ENCODE measurements at places on chromosomes 3 and 15.

DNA sequence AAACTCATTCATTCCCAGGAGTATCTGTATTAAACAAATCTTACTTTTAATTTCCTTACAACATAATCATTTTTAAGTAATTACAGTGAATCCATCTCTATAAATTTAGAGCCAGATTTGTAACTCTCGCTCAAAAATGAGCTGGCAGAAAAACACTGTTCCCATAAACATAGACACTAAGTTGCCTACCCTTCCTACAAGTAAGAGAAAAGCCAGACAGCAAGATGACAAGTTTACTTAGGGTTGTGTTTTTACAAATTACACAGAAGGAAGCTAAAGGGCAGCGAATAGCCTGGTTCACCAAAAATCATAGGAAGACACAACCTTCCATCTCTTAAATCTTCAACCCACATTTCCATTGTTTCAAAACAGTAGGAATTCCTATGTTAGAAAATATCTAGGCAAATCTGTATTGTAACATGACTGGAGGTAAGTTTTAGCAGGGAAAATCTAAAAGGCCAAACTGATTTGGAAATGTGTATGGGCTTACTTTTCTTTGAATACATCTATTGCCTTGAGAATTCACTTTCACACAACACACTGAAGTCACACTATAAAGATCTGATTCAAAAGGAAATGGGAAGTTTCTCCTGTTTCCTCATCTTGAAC is 21.7 kb downstream of the HERC1 start:
- no peak for DNase-seq

DNA sequence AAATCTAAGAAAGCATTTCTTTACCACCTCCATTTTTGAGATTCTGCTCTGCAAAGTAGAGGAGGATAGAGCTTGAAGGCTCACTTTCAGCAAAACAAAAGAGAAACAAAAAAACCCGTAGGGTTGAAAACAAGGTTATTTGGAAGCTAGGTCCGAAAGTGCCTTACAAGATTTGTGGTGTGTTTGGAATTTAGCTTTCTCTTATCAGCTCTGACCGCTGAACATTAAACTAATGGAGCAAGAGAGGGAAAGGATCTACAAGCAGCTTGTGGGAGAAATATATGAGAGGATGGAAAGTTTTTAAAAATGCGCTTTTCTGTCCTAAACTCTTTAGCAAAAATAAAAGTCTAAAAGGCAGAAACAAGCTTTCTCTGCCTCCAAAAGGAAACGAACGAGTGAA is 545.5 kb downstream of the NTRK3 start:
- DNase-seq, result no peak

DNA sequence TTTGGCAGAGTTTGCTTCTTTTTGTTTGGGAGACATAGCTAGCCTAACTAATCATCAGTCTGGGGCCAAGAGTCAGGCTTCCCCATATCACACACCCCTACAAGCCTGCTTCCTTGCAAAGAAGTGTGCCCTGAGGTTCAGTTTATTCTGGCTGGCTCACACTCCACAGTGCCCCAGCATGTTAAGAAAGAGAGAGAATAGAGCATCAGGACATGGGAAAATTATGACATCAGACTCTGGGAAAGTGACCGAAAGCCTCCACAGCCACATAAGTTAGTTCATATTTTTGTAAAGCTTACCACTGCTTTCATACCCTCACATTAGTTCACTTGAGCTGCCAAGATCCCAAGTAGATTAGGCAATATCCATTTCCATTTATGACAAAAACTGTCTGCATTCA is 63.0 kb upstream of the CFAP161 start:
- DNase-seq, result no peak

DNA sequence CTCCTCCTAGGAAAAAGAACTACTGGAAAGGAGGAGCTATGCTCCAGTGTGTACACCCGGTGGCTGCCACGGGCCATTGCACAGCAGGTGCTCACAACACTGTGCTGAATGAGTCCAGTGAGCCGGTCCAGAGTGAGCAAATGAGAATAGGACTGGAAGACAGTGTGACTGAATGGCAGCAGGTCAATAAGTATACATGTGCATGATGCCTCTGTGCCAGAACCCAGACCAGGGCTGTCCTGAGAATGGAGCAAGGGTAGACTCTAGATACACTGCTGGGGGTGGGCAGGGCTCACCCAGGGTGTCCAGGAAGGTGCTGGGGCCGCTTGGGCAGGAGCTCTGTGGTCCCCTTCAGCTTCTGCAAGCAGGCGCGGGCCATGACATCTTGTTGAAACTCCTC is 8.3 kb downstream of the POLG start:
- no peak for DNase-seq

DNA sequence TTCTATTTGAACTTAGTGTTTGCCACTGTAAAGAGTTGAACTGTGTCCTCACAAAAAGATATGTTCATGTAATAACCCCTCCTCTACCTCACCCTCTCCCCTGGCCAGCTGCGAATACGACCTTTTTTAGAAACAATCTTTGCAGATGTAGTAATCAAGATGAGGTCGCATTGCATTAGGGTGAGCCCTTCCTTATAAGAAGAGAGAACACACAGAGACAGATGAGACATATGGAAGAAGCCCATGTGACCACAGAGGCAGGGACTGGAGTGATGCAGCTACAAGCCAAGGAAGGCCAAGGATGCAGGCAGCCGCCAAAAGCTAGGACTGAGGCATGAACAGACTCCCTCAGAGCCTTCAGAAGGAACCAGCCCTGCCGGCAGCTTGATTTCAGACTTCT is 27.6 kb downstream of the GPR176 start:
- no peak for DNase-seq
